ENCODE measurements at places on chromosomes 5 and 9.

GRCh38 chr5:4627929-4628328, 512.2 kb upstream of the ADAMTS16 start:
- H3K27me3 ChIP-seq, result no peaks in the 10 kb centered on the region
- no peaks in the 10 kb centered on the region for H3K4me1 ChIP-seq
- no peak for DNase-seq
- H3K36me3 ChIP-seq, result no peaks in the 10 kb centered on the region

DNA sequence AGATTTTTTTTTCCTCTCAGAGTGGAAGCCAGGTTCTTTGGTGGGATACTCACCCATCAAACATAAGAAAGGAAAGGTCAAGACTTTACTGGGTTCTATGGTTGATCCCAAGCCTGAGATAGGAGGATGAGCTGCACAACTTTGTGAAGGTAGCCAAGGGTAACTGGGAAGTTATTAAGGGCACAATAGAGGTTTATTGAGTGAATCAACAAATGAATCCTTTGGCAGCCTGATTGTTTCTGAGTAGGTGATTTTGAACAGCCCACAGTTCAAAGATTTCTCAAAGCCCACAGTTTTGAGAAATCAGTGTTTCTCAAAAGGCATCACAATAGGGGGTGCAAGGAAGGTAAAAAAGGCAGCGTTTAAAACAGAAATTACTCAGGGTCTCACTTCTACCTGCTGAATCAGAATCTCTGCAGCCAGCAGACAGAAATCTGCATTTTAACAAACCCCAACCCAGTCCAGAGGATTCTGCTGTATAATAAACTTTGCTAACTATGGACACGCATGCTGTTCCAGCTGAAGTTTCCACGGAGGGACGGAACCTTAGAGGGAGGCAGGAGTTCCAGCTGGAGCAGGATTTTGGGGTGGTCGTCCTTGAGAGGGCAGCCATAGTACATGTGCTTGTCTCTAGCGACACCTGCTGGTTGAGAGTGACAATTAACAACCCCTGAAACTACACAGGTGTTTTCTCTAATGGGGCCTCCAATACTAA, 32.7 kb upstream of the FSD1L start:
- no peak overlapping the region for H3K4me3 ChIP-seq
- H3K27ac ChIP-seq, result no peak overlapping the region
- peaks cover 1% of the 10 kb centered on the region for H3K4me1 ChIP-seq
- H3K36me3 ChIP-seq, result no peaks in the 10 kb centered on the region
- H3K27me3 ChIP-seq, result no peaks in the 10 kb centered on the region
- DNase-seq, result peak; percentile 65

DNA sequence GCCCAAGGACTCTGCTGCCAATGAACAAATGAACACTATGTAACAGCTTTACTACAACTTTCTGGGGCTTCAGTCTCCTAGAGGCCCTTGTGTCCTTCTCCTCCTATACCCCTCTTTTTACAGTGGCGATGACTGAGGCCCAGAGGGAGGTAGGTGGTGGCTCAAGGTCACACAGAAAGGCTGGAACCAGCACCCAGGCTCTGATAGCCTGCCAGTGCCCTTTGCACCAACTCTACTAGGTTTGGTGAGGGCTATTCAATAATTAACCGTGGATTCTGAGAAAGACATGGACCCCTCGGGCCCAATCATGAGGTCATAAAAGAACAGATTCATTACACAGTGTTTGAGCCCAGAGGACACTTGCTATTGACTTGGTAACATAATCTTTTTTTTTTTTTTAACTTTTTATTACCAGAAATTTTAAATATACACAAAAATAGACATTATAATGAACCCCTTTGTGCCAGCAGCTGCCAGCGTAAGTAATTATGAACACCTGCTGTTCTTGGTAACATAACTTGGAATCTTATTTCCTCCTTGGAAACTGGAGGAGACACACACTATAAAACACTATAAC, 6.1 kb upstream of the ALDH1B1 start:
- peaks cover 28% of the 10 kb centered on the region for H3K4me1 ChIP-seq
- no peaks in the 10 kb centered on the region for H3K27me3 ChIP-seq
- no peak overlapping the region for H3K4me3 ChIP-seq
- no peaks in the 10 kb centered on the region for H3K36me3 ChIP-seq

DNA sequence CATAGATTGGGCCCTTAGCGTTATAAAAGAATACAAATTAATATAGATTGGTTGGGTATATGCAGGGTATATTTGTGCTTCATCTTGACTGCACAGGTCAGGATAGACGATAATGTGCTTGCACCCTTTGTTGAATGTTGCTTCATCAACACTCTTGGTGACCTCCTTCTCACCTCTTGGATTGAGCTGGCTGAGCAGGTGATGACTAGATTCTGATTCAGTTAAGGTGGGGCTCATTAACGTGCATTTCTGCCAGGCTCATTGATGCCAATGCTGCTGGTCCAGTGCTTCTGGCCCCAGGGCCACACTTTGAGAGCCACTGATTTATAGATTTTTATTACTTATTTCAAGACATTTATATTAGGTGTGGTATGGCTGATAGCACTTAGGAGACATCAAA, 27.7 kb downstream of the PCSK5 start:
- no peaks in the 10 kb centered on the region for H3K4me1 ChIP-seq
- no peaks in the 10 kb centered on the region for H3K36me3 ChIP-seq
- H3K27ac ChIP-seq, result no peak overlapping the region
- DNase-seq, result no peak

- H3K27ac ChIP-seq, result no peak overlapping the region
- peaks cover 3% of the 10 kb centered on the region for H3K27me3 ChIP-seq
- no peak for DNase-seq
These were observed 29.5 kb upstream of the ARHGAP26 start for GRCh38 chr5:142740474-142741242.

DNA sequence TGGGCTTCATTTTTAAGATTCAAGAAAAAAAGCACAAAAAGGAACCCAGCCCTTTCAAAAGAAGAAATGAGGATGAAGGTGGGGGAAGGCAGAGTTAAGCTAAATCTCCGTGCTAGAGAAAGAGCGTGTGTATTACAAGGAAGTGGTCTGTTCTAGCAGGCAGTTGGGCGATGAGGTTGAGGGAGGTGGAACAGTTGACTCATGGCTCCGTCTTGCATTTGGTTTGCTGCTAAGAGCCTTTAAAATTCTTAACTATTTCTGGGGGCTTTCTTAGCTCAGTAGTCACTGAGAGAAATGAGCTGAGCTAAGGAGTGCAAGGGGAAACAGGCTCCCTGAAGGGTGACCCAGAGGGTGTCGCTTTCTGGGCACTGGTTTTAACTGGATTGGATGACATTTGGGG, 117.4 kb downstream of the GCNT1 start:
- H3K36me3 ChIP-seq, result no peaks in the 10 kb centered on the region
- no peaks in the 10 kb centered on the region for H3K27me3 ChIP-seq
- H3K27ac ChIP-seq, result peak overlapping the region; percentile 34
- no peak overlapping the region for H3K4me3 ChIP-seq

- H3K27ac ChIP-seq, result no peak overlapping the region
- peaks cover 3% of the 10 kb centered on the region for H3K27me3 ChIP-seq
- H3K4me1 ChIP-seq, result peaks cover 2% of the 10 kb centered on the region
- H3K36me3 ChIP-seq, result no peaks in the 10 kb centered on the region
- no peak for DNase-seq
- no peak overlapping the region for H3K4me3 ChIP-seq
These were observed 291.4 kb downstream of the YTHDC2 start for GRCh38 chr5:113804943-113805342.

DNA sequence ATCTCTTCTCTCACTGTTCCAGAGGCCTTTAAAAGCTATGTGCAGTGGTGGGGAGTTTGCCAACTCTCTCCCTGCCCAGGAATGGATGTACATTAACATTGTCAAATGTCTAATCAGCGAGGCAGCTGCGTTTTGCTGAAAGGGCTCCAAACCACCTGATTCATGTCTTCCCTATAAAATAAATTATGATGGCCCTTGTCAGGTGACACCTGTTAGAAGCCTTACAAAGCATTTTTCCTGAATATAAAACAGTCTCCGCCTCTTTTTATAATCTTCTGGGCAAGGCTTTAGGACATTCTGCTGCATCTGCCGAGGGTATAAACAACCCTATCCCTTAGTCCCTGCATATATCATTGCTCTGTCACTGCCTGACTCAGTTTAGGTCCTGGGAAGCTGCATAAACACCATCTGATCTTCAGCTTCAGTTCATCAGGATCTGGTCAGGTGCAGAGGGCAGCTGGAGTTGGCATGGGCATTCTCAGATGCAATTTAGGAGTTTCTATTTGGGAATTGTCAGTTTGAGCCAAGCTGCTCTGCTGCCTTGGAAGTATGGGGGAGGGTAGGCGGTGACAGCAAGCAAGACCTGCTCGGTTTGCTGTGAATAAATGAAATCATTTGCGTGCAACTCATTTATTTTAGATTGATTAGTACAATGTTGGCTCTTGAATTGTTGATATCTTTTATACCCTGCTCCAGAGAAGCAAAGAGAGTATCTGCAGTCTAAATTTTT, 103.5 kb downstream of the ACER2 start:
- no peak for DNase-seq
- no peak overlapping the region for H3K4me3 ChIP-seq
- no peak overlapping the region for H3K27ac ChIP-seq
- no peaks in the 10 kb centered on the region for H3K4me1 ChIP-seq
- no peaks in the 10 kb centered on the region for H3K36me3 ChIP-seq

DNA sequence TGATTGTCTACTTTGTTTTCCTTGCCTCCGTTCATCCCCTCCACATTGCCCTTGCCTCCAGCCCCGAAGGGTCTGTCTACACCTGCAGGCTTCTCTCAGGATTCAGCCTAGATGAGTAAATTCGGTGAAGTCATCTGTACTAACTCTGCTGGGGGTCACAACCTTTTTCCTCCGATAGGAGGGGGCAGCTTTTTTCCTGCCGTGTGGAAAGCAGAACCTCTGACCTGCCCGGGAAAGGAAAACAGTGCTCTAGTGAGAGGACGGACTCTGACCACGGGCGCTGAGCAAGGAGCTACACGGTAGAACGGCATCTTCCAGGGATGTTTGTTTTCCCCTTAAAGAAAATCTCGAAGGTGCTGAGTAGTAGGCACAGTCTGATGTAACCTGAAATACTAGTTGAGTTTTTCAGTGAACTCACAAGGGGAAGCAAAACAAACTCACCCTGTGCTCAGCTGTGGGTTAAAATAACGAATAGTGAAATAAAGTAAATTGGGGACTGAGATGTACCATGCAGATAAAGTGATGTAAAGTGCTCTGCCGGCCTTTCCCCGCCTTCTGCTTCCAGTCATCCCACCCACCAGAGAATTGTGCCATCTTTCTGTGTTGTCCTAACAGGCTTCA, 281.8 kb downstream of the AOPEP start:
- no peaks in the 10 kb centered on the region for H3K27me3 ChIP-seq
- H3K36me3 ChIP-seq, result peaks cover 30% of the 10 kb centered on the region

- H3K27me3 ChIP-seq, result peaks cover 31% of the 10 kb centered on the region
- DNase-seq, result no peak
- H3K27ac ChIP-seq, result no peak overlapping the region
- H3K4me3 ChIP-seq, result no peak overlapping the region
These were observed 47.5 kb upstream of the SH3PXD2B start for GRCh38 chr5:172501708-172502320.

DNA sequence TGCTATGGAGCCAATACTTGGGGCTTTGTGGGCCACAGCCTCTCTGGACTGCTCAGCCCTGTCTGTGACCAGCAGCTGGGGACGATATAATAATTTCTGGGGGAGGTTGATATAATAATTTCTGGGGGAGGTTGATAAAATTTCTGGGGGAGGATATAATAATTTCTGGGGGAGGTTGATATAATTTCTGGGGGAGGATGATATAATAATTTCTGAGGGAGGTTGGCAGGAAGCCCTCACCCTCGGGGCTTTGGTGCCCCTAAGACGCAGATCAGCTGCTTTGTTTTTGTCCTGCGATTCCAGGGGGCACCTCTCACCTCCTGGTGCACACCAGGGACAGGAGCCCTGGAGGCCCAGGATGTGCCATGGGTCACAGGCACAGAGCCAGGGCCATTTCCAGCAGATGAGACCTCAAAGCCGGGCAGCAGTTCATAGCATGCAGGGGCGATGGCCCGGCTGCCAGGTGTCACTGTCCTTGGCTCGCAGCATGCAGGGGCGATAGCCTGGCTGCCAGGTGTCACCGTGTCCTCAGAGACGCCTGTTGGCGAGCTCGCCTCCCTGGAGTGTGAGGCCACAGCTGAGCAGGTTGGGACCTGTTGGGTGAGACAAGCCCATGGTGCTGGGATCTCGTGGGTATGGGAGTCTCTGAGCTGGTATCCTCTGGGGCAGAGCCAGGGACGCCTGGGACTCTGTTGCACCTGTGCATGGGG, 3.8 kb upstream of the TOR4A start:
- H3K4me1 ChIP-seq, result peaks cover 46% of the 10 kb centered on the region
- H3K36me3 ChIP-seq, result peaks cover 63% of the 10 kb centered on the region
- no peak for DNase-seq
- no peak overlapping the region for H3K4me3 ChIP-seq
- no peak overlapping the region for H3K27ac ChIP-seq
- peaks cover 10% of the 10 kb centered on the region for H3K27me3 ChIP-seq

DNA sequence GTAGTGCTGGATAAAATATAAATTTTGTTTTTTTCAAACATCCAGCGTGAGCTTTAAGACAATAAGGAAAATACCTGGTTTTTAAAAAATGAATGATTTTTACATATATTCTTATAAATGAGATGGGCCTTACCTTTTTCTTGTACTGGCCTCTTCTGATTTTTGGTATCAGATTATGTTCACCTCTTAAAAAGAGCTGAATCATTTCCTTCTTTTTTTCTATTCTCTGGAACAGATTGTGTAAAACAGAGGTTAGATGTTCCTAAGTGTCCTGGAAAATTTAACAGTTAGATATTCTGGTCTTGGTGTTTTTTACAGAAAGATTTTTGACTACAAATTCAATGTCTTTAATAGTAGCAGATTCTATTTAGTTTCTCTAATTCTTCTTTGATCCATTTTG, 74.6 kb downstream of the NDUFAF2 start:
- no peak overlapping the region for H3K27ac ChIP-seq
- no peak for DNase-seq
- H3K4me3 ChIP-seq, result no peak overlapping the region
- no peaks in the 10 kb centered on the region for H3K27me3 ChIP-seq
- no peaks in the 10 kb centered on the region for H3K36me3 ChIP-seq

DNA sequence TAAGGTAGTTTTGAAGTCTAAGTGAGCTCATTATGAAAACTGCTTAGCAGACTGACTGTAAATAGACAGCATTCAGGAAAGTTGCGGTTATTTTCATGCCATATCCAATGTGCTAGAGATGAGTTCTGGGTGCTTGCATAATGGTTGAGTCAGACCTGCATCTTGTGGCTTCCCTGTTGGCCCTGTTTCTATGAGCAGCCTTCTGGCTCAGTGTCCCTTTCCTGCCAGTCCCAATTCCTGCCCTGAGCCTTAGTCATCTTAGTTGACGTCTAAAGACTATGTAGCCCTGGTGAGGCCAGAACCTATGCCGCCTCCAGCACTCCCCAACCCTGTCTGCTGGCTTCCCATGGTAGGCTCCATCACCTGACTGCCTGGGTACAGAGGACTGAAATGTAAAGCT, 76.3 kb upstream of the TNFSF8 start:
- no peak overlapping the region for H3K27ac ChIP-seq
- H3K4me1 ChIP-seq, result peaks cover under 1% of the 10 kb centered on the region
- peaks cover 4% of the 10 kb centered on the region for H3K27me3 ChIP-seq
- no peaks in the 10 kb centered on the region for H3K36me3 ChIP-seq
- DNase-seq, result peak; percentile 62
- H3K4me3 ChIP-seq, result no peak overlapping the region

GRCh38 chr9:7094052-7094451, 336.3 kb downstream of the KDM4C start:
- no peaks in the 10 kb centered on the region for H3K36me3 ChIP-seq
- no peak overlapping the region for H3K27ac ChIP-seq
- no peaks in the 10 kb centered on the region for H3K4me1 ChIP-seq
- DNase-seq, result peak; percentile 30
- no peaks in the 10 kb centered on the region for H3K27me3 ChIP-seq
- H3K4me3 ChIP-seq, result no peak overlapping the region

Data from mesenchymal stem cell (in vitro differentiated cells and primary cell).